ENCODE measurements at places on chromosomes 4 and X. TPM values are rescaled to one million over a fixed set of nuclear protein-coding genes. Genes with fewer than 3 reads are reported as not detected.

GRCh38 chrX:37553476-37553875, 18.0 kb upstream of the LANCL3 start:
- DNase-seq, result no peak
- no peaks in the 10 kb centered on the region for H3K4me1 ChIP-seq
- no peaks in the 10 kb centered on the region for H3K27me3 ChIP-seq
- H3K36me3 ChIP-seq, result no peaks in the 10 kb centered on the region
- no peak overlapping the region for H3K4me3 ChIP-seq

DNA sequence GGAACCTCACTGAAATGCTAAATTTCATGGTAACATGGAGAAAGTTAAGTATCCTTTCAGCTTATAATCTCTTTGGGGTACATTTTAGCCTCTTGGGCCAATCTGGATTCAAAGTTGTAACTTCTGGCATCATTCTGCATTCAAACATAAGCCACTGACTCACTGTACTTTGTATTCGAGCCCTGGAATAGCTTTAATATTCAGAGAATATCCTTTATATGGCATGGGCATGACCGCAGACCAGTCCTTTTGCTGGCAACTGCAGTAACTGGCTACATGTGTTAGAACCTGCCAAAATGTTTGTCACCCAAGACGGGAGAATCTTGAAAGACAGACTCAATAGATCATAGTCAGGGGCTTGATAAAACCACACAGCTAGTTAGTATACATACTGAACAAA, 3.3 kb downstream of the GASK1B start:
- H3K36me3 ChIP-seq, result no peaks in the 10 kb centered on the region
- H3K4me1 ChIP-seq, result peaks cover 10% of the 10 kb centered on the region
- peak overlapping the region; percentile 30 for H3K4me3 ChIP-seq

CLIC2 gene
- 8.9 TPM for total RNA-seq

DNA sequence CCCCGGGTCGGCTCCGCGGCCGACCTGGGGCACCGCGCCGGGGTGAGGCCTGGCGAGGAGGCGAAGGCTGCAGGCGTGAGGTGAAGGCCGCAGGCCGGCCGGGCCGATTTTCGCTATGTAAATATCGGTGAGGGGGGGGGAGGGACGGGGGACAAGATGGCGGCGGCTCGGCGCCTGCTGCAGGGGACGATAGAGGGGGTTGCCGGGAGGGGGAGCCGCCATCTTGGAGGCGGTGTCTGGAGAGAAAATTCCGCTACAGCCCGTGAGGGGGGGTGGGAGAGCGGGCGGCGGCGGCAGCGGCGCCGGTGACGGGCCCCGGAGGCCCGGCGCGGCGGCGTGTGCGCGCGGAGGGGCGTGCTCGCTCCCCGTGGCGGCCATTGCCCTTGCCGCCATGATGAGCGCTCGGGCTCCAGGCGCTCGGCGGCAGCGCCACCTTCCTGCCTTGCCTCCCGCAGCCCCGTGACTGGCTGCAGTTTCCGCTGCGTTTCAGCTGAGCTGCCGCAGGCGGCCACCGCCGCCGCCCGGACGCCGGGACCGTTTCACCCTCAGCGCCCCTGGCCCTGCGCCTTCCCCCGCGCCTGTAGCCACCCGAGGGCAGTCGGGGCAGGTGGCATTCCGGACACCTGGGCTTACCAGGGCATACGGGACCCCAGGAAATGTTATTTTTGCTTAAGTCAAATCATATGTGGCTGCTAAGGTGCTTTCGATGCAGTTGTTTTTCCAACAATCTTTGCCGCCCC, 692 bp downstream of the ZFX start:
- H3K36me3 ChIP-seq, result no peaks in the 10 kb centered on the region
- H3K27me3 ChIP-seq, result no peaks in the 10 kb centered on the region
- H3K27ac ChIP-seq, result peak overlapping the region; percentile 98
- peak; percentile 87 for DNase-seq
- H3K4me3 ChIP-seq, result peak overlapping the region; percentile 55

GRCh38 chr4:46994007-46994405, 625 bp upstream of the GABRA4 start:
- H3K36me3 ChIP-seq, result no peaks in the 10 kb centered on the region
- DNase-seq, result peak; percentile 23
- no peaks in the 10 kb centered on the region for H3K27me3 ChIP-seq

GPAT3 gene
- total RNA-seq, result 33.8 TPM

DNA sequence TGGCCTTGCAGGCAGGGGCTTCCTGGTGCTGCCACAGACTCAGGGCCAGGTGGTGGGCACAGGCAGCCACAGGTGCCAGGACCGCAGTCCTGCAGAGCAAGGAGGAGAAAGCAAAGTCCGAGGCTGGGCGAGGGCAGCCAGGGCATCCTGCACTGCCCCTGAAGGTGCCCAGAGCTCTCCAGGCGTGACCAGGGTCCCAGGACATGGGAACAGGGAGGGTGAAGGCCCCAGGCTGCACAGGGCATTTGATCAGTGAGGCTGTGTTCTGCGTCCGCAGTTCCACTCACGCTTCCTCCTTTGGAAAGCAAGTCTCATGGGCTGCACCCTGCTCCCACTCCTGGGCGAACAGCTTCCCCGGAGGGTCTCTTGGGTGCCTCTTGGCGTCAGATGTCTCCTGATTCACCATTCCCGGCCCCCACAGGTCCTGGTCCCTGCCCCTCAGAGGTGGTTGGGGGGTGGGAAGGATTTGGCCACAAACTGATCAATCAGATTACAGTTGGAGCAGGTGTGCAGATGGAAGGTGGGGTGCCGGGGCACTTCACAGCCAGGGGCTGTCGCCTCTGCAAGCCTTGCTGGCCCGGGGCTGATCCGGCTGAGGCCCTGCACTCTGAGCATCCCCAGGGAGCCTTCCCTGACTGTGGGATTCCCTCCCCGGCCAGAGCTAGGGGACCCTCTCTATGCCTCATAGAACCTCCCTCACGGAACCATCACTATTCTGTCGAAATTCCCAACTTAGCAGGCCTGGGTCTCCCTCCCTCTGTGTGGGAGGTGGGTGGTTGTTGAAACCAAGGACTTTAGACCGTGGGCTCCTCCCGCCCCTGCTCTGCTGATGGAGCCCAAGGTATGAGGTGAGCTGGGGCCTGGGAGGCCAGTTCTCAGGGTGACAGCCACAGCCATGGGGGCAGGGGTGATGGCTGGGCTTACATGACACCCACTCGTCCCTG, 3.3 kb downstream of the SH3TC1 start:
- no peaks in the 10 kb centered on the region for H3K27me3 ChIP-seq
- H3K4me1 ChIP-seq, result peaks cover 22% of the 10 kb centered on the region
- H3K4me3 ChIP-seq, result no peak overlapping the region
- H3K36me3 ChIP-seq, result no peaks in the 10 kb centered on the region
- H3K27ac ChIP-seq, result no peak overlapping the region
- DNase-seq, result no peak

FBXO8 gene
- 38.5 TPM for total RNA-seq

DNA sequence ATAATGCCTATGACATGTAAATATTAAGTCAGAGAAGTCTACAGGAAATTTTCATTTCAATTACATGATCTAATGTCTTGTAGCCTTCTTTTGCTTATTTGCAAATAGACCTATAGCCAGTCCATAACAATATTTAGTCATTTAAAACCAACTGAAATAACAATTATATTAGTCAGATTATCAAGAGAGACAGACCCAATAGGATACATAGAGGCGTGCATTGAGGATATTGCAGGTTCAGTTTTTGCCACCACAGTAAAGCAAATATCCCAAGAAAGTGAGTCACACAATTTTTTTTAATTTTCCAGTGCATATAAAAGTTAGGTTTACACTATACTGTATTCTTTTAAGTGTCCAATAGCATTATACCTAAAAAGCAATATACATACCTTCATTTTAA, 349.7 kb upstream of the ATOH1 start:
- H3K4me1 ChIP-seq, result no peaks in the 10 kb centered on the region
- H3K27me3 ChIP-seq, result no peaks in the 10 kb centered on the region
- DNase-seq, result no peak
- H3K4me3 ChIP-seq, result no peak overlapping the region

DNA sequence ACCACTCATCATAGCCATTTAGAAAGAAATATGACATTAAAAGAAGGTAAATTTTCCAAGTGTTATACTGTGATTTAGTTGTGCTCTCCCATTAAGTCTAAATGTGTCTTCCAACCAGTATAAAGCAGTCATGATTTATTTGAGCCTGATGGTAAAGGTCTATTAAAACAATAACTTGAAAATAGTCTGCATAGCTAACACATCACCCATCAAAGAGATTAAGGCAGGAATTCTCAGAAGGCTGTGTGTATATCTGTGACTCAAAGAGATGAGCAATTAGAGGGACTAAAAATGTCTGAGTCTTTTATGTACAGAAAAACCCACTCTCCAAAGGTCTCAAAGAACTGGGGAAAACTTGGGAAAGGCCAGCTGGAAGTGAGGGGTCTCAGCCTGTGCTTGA, 70.3 kb upstream of the IQCM start:
- H3K4me3 ChIP-seq, result no peak overlapping the region
- no peak overlapping the region for H3K27ac ChIP-seq
- H3K4me1 ChIP-seq, result no peaks in the 10 kb centered on the region
- H3K27me3 ChIP-seq, result no peaks in the 10 kb centered on the region
- DNase-seq, result no peak

PRRG3 gene
- total RNA-seq, result 1.6 TPM

DNA sequence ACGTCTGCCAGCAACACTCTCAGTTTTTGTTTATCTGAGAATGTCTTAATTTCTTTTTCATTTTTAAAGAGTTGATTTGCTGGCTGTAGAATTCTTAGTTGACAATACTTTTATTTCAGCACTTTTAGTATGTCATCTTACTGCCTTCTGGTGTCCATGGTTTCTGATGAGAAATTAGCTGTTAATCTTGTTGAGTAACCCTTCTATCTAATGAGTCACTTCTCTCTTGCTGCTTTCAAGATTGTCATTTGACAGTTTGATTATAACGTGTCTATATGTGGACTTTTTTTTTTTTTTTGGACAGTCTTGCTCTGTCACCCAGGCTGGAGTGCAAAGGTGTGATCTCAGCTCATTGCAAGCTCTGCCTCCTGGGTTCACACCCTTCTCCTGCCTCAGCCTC, 24.0 kb upstream of the TMEM255A start:
- no peak overlapping the region for H3K4me3 ChIP-seq
- no peaks in the 10 kb centered on the region for H3K36me3 ChIP-seq
- no peaks in the 10 kb centered on the region for H3K27me3 ChIP-seq
- no peak for DNase-seq
- H3K27ac ChIP-seq, result no peak overlapping the region

- no peaks in the 10 kb centered on the region for H3K27me3 ChIP-seq
- H3K4me1 ChIP-seq, result no peaks in the 10 kb centered on the region
- H3K4me3 ChIP-seq, result no peak overlapping the region
- no peak overlapping the region for H3K27ac ChIP-seq
Observed at GRCh38 chr4:88938138-88938537, 118.8 kb downstream of the FAM13A start.

RFC1 gene
- total RNA-seq, result 21.9 TPM

GRCh38 chrX:20311505-20311904, 44.8 kb upstream of the RPS6KA3 start:
- no peaks in the 10 kb centered on the region for H3K27me3 ChIP-seq
- no peaks in the 10 kb centered on the region for H3K4me1 ChIP-seq
- no peaks in the 10 kb centered on the region for H3K36me3 ChIP-seq
- no peak overlapping the region for H3K4me3 ChIP-seq

- H3K27me3 ChIP-seq, result no peaks in the 10 kb centered on the region
- no peaks in the 10 kb centered on the region for H3K4me1 ChIP-seq
- no peaks in the 10 kb centered on the region for H3K36me3 ChIP-seq
- no peak overlapping the region for H3K4me3 ChIP-seq
- no peak overlapping the region for H3K27ac ChIP-seq
Observed at GRCh38 chr4:21605006-21605405, 343.6 kb downstream of the KCNIP4 start.

- peaks cover 2% of the 10 kb centered on the region for H3K4me1 ChIP-seq
- H3K27ac ChIP-seq, result no peak overlapping the region
- DNase-seq, result no peak
- H3K27me3 ChIP-seq, result no peaks in the 10 kb centered on the region
- H3K36me3 ChIP-seq, result no peaks in the 10 kb centered on the region
Observed at GRCh38 chrX:96861218-96861617, 22.5 kb upstream of the RPA4 start.

DNA sequence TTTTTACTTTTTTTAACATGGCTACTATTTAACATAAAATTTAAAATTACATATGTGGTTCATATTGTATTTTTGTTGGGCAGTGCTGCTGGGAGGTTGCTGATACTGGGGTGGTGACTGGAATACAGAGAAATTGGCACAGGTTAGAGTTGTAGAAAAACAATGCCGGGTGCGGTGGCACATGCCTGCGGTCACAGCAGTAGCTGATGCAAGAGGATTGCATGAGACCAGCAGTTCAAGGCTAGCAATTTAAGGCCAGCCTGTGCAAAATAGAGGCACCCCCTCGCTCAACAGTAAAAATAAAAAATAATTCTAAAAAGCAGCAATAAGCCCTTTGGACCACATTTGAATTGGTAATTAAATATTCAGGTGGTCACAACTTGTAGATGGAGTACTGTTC, 11.8 kb upstream of the CPE start:
- H3K4me1 ChIP-seq, result no peaks in the 10 kb centered on the region
- H3K4me3 ChIP-seq, result no peak overlapping the region
- H3K36me3 ChIP-seq, result no peaks in the 10 kb centered on the region
- no peak overlapping the region for H3K27ac ChIP-seq

DNA sequence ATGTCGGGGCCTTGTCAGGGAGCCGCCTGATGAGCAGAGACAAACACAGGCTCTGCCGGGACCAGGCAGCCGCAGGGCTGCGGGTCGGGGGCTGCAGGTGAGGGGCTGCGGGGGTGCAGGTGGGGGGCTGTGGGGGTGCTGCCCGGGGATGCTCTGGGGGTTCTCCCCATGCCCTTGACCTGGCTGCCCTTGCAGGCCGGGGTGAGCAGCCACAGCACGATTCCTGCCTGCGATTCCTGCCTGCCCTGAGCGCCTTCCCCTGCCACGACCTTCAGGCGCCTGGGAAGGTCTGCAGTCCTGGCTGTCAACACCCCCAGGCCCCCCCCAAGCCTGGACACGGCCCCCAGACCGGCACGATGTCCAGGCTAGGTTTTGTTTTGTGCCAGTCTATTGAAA, 106.3 kb downstream of the FAM53A start:
- no peak overlapping the region for H3K27ac ChIP-seq
- H3K27me3 ChIP-seq, result no peaks in the 10 kb centered on the region
- no peak overlapping the region for H3K4me3 ChIP-seq
- no peak for DNase-seq

GRCh38 chr4:155853189-155853588, 12.9 kb downstream of the ASIC5 start:
- no peak overlapping the region for H3K4me3 ChIP-seq
- no peaks in the 10 kb centered on the region for H3K4me1 ChIP-seq
- H3K27ac ChIP-seq, result no peak overlapping the region
- no peak for DNase-seq
- H3K27me3 ChIP-seq, result no peaks in the 10 kb centered on the region

Data from heart left ventricle (tissue), 16 donors.